ENCODE measurements at places on chromosomes 12 and 14.

- no peak for DNase-seq
Observed at GRCh38 chr12:105462831-105463230, 132.3 kb downstream of the C12orf75 start.

- peak; percentile 97 for DNase-seq
Observed at GRCh38 chr14:75399843-75400775, 27.7 kb upstream of the JDP2 start.

DNA sequence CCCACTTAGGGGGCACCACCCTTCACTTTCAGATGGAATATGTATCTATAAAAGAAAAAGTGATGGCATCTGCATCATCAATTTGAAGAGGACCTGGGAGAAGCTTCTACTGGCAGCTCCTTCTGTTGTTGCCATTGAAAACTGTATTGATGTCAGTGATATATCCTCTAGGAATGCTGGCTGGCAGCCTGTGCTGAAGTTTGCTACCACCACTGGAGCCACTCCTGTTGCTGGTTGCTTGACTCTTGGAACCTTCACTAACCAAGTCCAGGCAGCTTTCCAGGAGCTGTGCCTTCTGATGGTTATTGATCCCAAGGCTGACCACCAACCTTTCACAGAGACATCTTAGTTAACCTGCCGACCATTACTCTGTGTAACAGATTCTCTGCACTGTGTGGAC lies 44.7 kb downstream of the RIMKLB start:
- no peak for DNase-seq

GRCh38 chr14:76762411-76763095 lies 1.3 kb downstream of the VASH1 start:
- DNase-seq, result peak; percentile 81
